ENCODE measurements at places on chromosomes 11 and 22. TPM values are rescaled to one million over a fixed set of nuclear protein-coding genes. Genes with fewer than 3 reads are reported as not detected.

The DNAJB13 gene
- total RNA-seq, result 0.13 TPM

The KCNQ1 gene
- under 0.01 TPM for total RNA-seq

The TRPM5 gene
- not detected for total RNA-seq

The PANX2 gene
- total RNA-seq, result 0.63 TPM

The MUC2 gene
- not detected for total RNA-seq

The EFCAB6 gene
- total RNA-seq, result 0.13 TPM

The FHIP1B gene
- total RNA-seq, result 11.1 TPM

The PITPNB gene
- 28.8 TPM for total RNA-seq

The SSH3 gene
- 7.2 TPM for total RNA-seq

GRCh38 chr11:7436657-7437056, 48.6 kb upstream of the OLFML1 start:
- no peak for DNase-seq

DNA sequence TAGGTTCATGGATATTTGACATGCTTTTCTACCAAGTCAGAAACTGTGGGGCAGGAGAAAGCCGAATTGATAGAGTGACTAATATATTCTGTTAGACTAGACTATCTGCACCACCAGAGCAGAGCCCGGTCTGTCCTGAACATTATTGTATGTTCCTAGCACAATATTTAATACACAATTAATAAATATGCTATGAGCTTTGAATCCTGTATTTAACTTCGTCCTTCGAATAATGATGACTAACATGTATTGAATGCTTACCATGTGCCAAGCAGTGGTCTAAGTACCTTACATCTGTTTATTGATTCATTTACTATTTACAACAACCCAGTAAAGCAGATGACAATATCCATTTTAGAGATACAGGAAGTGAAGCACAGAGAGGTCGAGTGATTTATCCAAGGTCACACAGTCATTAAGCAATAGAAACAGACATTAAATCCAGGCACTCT, 44.8 kb upstream of the ANO3 start:
- no peak for DNase-seq

- DNase-seq, result no peak
These were observed 14.3 kb downstream of the TCIRG1 start for GRCh38 chr11:68053117-68053516.

GRCh38 chr11:116686866-116687265, 85.9 kb downstream of the BUD13 start:
- DNase-seq, result no peak

DNA sequence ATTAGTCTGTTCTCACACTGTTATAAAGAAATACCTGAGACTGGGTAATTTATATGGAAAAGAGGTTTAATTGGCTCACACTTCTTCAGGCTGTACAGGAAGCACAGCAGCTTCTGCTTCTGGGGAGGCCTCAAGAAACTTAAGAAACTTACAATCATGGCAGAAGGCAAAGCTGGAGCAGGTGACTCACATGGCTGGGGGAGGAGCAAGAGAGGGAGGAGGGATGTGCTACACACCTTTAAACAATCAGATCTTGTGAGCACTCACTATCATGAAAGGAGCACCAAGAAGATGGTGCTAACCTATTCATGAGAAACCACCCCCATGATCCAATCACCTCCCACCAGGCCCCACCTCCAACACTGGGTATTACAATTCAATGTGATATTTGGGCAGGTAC, 381.6 kb downstream of the ETS1 start:
- DNase-seq, result no peak

GRCh38 chr11:88464528-88464927, 127.0 kb upstream of the CTSC start:
- peak; percentile 6 for DNase-seq

DNA sequence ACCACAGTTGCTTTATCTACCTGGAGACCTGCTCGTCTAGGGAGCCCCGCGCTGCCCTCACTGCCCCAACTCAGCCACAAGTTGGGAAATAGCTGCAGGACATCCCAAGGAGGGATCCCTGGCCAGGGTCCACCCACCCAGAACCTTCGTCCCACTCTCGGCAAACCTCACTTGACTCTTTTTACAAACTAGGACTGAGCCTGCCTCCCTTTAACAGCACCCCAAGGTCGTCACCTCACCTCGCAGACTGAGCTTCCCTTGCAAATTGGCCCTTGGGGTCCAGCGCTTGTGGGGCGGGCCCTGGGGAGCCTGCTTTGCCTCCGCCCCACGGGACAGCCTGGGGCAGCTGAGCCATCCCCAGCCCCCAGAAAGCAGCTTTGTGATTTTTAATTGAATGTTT, 1505.8 kb downstream of the TBC1D22A start:
- no peak for DNase-seq

DNA sequence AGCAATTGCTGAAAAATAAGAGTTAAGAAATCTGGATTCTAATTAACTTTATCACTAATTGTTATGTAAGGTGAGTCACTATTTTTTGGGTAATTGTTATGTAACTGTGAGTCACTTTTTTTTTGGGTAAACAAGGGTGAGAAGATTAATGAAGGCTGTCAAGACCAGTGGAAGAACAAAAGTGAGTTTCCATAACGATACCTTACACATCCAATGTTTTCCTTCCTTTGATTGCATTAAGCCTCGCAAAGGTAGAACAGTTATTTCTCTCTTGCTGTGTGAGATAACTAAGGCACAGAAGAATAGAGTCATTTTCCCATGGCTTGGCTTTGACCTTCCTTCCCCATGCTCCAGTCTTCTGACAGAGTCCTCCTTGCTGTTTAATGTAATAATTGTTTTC, 374.7 kb downstream of the DDX10 start:
- DNase-seq, result no peak

DNA sequence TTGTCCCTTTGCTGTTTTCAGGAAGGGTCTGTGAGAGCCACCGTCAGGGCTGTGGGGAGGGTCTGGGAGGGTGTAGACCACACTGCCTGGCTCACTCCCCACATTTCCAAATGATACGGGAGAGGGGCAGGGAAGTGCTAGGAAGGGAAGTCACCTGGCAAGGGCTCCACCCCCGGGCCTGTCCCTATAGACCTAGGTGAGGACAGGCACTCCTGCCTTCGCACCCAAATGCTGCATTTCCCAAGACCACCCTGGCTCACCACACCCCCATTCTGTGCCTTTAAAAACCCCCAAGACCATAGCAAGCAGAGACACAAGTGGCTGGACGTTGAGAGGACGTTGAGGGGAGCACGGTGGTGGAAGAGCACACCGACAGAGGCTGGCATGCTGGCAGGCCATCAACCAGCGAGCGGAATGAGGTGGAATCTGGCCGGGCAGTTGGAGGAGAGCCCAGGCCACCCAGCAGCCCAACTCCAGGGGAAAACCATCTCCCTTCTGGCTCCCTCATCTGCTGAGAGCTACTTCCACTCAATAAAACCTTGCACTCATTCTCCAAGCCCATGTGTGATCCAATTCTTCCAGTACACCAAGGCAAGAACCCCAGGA, 45.7 kb downstream of the GNB1L start:
- DNase-seq, result no peak

DNA sequence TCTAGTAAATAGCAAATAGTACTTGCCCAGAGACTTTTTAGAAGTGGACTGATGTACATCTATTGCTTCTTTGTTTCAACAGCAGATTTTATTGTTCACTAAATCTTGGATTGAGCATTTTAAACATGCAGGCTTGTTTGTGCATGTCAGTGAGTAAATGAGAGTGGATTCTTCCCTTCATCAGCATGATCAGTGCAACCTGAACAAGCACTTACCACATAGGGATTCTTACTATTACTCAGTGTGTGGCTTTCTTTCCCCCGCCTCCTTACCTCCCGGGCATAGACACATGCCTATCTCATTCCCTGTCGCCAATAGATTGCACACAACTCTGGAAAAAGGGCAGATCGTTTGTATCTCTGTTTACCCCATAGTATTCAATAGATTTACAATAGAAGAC, 197.5 kb downstream of the C11orf87 start:
- no peak for DNase-seq

GRCh38 chr11:119896387-119897045, 167.5 kb upstream of the NECTIN1 start:
- DNase-seq, result no peak

GRCh38 chr22:20588092-20588842, 80.9 kb downstream of the MED15 start:
- no peak for DNase-seq

DNA sequence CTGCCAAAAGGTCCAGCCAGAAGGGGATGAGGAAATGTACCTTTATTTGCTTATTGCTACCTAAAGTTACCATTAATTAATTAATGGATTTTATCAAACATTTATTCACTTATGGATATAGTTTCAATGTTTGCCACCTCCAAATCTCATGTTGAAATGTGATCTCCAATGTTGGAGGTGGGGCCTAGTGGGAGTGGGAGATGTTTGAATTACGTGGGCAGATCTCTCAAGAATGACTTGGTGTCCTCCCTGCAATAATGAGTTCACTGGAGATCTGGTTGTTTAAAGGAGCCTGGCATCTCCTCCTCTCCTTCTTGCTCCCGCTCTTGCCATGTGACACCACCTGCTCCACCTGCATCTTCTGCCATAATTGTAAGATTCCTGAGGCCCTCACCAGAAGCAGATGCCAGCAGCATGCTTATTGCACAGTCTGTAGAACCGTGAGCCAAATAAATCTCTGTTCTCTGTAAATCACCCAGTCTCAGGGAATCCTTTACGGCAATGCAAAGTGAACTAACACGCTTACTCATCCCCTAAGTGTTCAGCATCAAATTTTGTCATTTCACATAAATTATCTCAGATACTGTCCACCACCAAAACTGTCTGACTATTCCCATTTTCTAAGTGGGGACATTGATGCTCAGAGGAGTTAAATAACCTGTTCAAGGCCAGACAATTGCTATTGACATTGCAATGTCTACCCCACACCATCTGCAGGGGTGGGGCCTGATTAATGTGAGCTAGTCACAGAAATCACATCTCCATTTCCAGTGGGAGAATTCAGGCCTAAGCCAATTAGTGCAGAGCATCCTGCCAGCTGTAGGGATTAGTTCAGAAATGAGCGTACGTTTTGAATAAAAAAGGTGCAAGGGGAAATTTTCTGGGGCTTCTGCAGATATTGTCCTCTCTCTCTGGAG, 51.6 kb upstream of the SYN3 start:
- no peak for DNase-seq

DNA sequence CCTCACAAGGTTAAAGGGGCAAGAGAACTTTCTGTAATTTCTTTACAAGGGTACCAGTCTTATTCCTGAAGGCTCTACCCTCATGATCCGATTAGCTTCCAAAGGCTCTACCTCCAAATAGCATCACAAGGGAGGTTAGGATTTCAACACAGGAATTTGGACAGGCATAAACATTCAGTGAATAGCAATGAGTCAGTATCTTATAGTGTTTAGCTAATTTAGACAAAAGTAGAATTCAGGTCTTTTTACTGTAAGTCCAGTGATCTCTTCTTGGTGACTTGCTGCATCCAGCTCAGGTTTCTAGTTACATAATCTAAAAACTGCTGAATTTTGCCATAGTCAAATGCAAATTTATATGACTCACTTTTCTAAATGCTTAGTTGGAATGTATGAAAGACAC, 1995.6 kb upstream of the RAG2 start:
- DNase-seq, result no peak

All from dermis microvascular lymphatic vessel endothelial cell (primary cell).